AG10803 (cell line): ENCODE measurements at places on chromosomes 6 and 20.

- peak; percentile 21 for DNase-seq
These were observed 122.4 kb downstream of the NFATC2 start for GRCh38 chr20:51420111-51420510.

GRCh38 chr6:134707342-134708031, 242.4 kb downstream of the ALDH8A1 start:
- peak; percentile 60 for DNase-seq

DNA sequence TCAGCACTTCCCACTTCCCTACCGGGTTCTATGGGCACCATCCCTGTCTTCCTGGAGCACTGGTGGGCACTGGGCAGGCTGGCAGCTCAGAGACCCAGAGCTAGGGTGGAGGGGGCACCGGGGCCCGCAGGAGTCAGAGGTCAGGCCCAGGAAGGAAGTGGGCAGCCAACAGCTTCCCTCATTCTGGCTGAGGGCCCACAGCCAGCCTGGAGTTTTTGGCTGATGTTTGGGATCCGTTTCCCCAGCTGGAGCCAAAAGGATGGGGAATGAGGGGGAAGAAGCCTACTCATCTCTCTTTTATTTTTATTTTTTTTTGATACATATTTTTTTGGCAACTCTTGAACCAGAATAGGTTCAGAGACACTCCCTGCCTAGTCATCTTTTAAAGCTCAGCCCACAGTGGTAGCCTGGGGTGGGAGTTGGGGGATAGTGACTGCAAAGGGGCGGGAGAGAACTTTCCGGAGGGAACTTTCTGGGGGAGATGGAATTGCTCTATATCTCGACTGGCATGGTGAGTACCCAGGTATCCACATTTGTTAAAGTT, 54.2 kb upstream of the MLN start:
- DNase-seq: peak; percentile 16

DNA sequence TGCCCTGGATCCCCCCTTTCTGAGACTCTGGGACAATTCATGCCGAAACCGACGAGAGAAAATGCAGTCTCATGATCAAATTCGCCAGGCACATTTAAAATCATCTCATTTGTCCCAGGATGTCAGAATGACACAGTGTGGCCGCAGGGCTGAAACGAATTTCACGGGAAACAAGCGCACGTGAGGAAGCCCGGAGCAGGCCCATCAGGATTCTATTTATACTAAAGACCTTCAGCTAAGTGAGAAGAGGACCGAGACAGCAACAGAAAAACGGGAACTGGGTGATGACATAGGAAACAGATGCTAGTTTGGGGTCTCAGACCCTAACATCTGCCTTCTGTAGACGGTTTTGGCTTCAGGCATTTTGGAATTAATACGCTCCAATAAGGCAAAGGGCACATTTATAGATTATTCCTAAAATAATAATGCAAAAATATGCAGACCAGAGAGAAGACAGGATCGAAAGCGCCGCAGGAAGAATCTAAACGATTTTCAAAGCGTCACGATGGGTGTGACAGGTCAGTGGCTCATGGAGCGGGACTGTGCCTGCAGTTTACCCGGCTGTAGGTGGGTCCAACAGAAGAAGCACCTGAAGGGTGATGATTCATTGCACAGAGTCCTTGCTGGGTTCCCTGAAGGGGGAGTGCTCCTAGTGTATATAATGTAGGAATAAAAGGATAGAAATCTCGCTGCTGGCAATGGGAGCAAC, 80.8 kb upstream of the MPC1 start:
- DNase-seq: no peak

DNA sequence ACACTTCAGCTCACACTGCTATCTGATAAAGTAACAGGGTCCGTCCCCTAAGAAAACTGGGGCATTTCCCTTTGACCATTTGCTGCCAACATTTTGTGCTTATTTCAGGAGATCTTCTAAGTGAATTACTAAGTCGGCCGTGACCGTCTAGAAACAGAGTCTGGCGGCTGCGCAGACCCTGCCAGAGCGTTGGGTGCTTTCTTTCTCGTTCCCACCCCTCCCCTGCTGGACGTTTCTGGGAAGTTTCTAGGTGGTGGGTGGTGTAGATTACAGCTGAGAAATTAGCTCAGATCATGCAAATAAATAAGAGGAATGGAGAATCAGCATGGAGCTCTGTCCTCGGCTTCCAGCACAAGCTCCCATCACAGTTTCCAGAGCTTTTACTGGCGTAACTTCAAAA, 128.1 kb downstream of the MYLK4 start:
- DNase-seq: no peak

- DNase-seq: no peak
These were observed 637.4 kb upstream of the MARCKS start for GRCh38 chr6:113219783-113220182.

DNA sequence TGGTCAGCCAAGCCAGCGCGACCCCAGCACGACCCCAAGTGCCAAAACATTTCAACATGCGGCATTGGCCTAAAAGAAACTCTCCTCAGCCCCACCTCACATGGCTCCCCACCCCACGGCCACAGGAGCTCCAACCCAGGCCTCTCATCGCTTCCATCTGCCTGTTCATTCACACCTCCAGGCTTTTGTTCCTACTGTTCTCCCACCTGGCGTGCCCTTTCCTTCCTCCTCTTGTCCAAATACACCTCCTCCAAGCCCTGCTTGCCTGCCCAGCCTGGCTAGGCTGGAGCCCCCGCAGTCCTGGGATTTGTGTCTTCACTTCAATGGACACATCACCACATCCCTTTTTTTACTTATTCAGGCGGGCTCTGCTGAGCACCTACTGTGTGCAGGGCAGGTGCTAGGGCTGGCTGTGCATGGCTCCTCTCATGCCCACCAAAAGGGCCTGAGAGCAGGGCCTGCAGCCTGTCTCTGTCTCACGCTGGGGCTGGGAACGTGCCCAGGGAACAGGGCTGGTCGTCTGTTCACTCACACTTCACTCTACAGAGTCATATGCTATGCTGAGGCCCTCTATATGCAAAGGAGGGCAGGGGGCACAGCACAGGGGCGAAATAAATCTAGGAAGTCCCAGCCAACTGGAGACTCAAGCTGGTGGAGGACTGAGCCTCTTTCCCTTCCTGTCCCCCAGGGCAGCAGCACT, 61.1 kb downstream of the GRM4 start:
- no peak for DNase-seq

- DNase-seq: no peak
These were observed 59.4 kb downstream of the TMEM242 start for GRCh38 chr6:157263881-157264397.

DNA sequence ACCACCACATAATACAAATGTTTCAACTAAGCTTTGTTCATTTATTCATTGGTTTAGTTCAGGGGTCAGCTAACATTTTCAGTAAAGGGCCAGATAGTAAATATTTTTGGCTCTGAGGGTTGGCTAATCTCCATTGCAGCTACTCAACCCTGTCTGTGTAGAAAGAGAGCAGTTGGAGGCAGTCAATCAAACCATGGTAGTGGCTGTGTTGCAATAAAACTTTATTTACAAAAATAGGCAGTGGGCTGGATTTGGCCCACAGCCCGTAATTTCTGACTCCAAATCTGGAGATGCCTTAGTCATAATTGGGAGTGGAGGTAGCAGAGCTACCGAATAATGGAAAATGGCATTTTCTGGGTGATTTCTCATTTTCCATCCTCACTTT, 242.5 kb upstream of the ZFP64 start:
- peak; percentile 29 for DNase-seq

DNA sequence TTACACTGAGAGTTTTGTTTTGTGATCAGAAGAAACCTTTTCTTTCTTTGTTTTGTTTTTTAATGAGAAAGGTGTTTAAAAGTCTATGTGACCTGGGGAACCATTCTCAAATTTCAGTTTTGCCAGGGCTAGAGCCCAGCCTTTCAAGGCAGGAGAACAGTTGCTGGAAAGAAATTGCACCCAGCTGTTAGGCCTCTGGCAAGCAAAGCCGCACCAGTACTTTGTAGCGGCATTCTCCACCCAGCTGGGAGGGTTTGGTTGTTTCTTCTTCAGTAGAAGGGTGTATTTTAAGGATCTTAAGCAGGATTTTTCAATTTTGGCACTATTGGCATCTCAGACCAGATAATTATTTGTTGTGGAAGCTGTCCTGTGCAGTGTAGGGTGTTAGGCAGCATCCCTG, 16.6 kb upstream of the MAPK13 start:
- DNase-seq: no peak

GRCh38 chr6:144547409-144547808, 262.3 kb downstream of the UTRN start:
- peak; percentile 9 for DNase-seq

- no peak for DNase-seq
These were observed 890.8 kb upstream of the MAP3K7 start for GRCh38 chr6:91477688-91478087.

DNA sequence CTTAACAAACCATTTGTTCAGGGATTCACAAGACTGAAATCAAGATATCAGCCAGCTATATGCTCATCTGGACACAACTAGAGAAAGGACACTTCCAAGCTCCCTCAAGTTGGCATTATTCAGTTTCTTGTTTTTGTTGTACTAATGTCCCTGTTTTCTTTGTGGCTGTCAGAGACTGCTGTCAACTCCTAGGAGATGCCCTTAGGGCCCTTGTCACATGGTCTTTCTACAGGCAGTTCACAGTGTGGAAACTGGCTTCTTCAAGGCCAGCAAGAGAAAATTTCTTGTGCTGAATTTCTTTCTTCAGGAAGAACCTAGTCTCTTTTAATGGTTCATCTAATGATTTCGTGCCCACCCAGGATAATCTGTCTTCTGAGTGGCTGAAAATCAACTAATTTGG, 677.2 kb upstream of the MAN1A1 start:
- DNase-seq: no peak

DNA sequence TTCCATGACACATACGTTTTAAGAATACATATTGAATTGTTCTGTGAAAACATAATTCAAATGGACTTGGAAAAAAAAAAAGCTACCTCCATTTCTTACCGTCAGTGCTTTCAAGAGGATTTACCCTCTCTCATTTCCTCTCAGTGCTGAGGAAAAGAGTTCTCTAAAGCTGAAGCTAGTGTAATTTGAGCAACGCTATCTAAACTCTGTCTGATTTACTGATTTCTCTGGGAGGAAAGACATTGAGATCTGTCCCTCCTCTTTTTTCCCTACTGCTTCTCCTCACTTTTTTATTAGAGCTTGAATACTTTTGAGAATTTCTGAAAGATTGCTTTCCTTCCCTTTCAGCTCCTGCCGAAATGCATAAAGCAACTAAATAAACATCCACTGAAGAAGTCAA, 41.2 kb upstream of the GRIK2 start:
- no peak for DNase-seq

DNA sequence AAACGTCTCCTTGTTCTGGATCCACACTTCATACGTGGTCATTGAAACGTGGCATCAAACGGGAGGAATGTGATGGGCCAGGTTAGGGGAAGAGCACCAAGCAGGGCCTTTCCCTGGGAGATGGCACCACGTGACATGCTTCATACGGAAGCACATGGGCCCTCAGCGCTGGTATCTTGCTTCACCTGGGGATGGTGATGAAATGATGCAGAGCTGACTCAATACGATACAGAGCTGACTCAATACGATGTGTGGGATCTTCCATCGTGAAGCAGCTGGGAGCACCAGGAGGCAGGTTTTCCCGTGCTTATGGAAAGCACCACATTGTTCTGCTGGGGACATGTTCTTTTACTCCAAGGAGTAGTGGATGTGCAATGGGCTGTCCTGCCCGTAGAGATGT, 22.5 kb upstream of the TAGAP start:
- no peak for DNase-seq

DNA sequence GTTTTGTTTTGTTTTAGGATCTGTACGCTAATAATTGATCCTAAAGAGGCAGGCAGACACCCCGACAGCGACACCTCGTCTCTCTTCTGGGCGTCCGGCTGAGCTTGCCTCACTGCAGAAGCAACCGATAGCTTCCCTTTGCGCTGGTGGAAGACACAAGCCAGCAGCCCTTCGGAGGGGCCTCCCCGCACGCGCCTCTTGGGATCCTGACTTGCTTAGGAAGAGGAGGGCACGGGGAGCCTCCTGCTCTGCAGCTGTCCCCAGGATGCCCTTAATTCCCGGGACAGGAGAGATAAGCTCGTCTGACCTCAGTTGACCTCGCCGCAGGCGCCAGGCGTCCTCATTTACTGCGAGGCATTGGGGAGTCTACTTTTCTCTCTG, 94.0 kb downstream of the CD83 start:
- DNase-seq: peak; percentile 33

- no peak for DNase-seq
These were observed 26.7 kb upstream of the IYD start for GRCh38 chr6:150342126-150342525.

GRCh38 chr6:107485157-107485556, 4.8 kb upstream of the SOBP start:
- no peak for DNase-seq

DNA sequence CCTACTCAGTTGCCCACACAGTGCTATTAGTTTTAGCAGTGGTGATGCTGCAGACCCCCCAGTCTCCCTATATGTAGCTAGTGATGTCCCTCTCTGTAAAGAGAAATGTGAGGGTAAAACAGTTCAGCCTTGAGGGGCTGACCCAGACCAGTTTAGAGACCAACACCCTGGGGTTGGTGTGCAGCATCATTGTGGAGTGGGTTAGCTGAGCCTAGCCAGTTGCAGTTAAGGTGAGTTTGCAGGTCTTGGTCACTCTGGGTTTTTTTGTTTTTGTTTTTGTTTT, 401 bp upstream of the B3GALT4 start:
- no peak for DNase-seq

GRCh38 chr6:160510199-160510598, 153.9 kb downstream of the LPA start:
- DNase-seq: peak; percentile 20

DNA sequence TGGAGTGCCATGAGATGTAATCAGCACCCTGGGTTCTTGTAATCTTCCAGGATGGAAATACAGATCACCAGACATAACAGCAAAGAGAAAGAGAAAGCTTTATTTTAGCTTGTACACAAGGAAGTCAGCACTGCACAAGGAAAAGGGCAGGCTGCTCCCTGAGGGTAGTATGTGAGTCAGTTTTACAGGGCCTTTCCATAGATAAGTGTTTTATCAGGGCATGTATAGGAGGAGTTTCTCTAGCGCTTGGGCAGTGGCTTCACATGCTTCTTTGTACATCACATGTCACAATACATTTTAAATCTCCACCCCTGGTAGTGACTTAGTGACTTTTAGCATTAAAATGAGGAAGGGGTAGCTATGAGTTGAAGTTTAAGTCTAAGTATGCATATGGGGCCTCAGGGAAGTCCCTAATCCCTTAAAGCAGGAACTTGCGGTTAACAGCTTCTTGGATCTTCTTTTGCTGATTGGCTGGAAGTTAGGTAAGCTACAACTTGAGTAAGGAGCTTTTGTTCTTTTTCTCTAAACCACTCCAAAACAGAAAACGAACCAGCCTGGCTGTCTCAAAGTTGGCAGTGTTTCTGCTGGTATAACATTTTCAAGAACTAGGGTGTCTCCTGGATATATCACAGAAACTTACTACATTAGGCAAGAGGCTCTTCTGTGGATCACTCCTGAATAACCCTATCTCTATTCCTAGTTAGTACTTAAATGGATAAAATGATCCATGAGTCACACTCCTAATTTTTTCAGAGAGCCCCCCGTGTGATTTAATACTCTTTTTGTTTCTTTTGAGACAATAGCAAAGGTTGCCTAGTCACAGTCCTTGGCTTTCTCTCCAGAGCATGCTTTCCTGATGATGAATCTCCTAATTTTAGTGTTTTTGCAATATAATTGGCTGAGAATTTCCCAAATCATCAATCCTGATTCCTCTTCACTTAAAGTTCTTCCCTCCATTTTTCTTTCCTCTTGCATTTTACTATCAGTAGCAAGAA, 60.2 kb downstream of the MRAP2 start:
- peak; percentile 29 for DNase-seq

- no peak for DNase-seq
These were observed 63.2 kb downstream of the FGD2 start for GRCh38 chr6:37068356-37069270.

- no peak for DNase-seq
These were observed at the start of gene COL19A1 for GRCh38 chr6:69866351-69866769. Gene COL19A1, plus strand, starts transcription at chr6:69866556. Its CDS starts 13,012 bp downstream, at chr6:69879568.

- DNase-seq: no peak
These were observed 55.4 kb downstream of the NFATC2 start for GRCh38 chr20:51487076-51487475.
